Right ventricle myocardium inferior (tissue), 1 donor: ENCODE measurements at places on chromosomes 16 and 17. TPM values are rescaled to one million over a fixed set of nuclear protein-coding genes. Genes with fewer than 3 reads are reported as not detected.

The CD300LB gene
- 0.19 TPM for total RNA-seq

The NPB gene
- 0.38 TPM for total RNA-seq

The LYRM9 gene
- total RNA-seq: 6.7 TPM

The RNF43 gene
- 4.4 TPM for total RNA-seq

The LRRC3C gene
- total RNA-seq: not detected

The GINS2 gene
- total RNA-seq: 1.4 TPM

The SLX1B gene
- total RNA-seq: 17.7 TPM

The PSMC3IP gene
- 3.4 TPM for total RNA-seq

The CCDC144A gene
- total RNA-seq: 1.5 TPM

The HAPSTR1 gene
- 52.5 TPM for total RNA-seq

The KRT20 gene
- not detected for total RNA-seq

The PITPNM3 gene
- 0.46 TPM for total RNA-seq

The KCNG4 gene
- total RNA-seq: not detected

The GDPD1 gene
- 2.5 TPM for total RNA-seq

The CSH1 gene
- total RNA-seq: not detected

The TAT gene
- not detected for total RNA-seq

The KRT40 gene
- total RNA-seq: not detected

The TP53TG3B gene
- total RNA-seq: not detected

The TOX3 gene
- total RNA-seq: not detected

The MYO15A gene
- 0.51 TPM for total RNA-seq

The GRAP gene
- total RNA-seq: 2.0 TPM

The SNRNP25 gene
- total RNA-seq: 80.7 TPM

The FTO gene
- 69.5 TPM for total RNA-seq

The ZNF469 gene
- 0.92 TPM for total RNA-seq

The UBE2I gene
- 89.4 TPM for total RNA-seq

The OR4D1 gene
- total RNA-seq: not detected

The KRT39 gene
- not detected for total RNA-seq

The TBC1D26 gene
- total RNA-seq: not detected

The RHOT2 gene
- 86.0 TPM for total RNA-seq

The LGALS9C gene
- not detected for total RNA-seq

The CRYM gene
- 63.3 TPM for total RNA-seq

The ZNF624 gene
- total RNA-seq: 2.0 TPM
